ENCODE measurements at places on chromosomes 4 and X. TPM values are rescaled to one million over a fixed set of nuclear protein-coding genes. Genes with fewer than 3 reads are reported as not detected.

DNA sequence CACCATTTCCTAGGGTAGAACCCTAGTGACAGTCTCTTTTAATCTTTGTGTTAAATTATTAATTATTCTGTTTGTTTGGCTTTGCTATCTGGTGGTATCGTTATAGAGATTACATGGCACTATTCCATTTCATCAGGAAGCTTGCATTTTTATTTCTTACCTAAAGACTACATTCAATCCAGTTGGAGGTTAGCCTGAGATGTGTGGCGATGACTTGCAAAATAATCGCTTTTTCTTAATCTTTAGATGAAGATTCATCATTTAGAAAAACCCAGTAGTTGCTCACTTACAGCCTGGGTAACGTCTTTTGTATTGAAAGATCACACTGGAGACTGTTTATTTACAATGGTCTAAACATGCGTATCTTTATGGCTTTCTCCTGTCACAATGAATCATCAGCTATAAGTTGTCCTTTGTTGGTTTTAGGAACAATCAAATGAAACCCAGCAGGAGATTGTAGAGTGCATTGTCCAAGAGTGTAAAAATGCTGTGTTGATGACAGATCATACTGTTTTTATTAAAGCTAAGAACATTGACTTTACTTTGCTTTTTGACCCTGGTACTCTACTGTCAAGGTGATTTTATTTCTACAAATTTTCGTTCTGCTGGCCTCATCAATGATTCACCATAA lies 281.7 kb upstream of the PITX2 start:
- DNase-seq: peak; percentile 50

GRCh38 chrX:110684653-110685052 lies 111.0 kb downstream of the CHRDL1 start:
- DNase-seq: no peak

- DNase-seq: no peak
Observed at GRCh38 chrX:42976746-42977366, 198.9 kb upstream of the PPP1R2C start.

DNA sequence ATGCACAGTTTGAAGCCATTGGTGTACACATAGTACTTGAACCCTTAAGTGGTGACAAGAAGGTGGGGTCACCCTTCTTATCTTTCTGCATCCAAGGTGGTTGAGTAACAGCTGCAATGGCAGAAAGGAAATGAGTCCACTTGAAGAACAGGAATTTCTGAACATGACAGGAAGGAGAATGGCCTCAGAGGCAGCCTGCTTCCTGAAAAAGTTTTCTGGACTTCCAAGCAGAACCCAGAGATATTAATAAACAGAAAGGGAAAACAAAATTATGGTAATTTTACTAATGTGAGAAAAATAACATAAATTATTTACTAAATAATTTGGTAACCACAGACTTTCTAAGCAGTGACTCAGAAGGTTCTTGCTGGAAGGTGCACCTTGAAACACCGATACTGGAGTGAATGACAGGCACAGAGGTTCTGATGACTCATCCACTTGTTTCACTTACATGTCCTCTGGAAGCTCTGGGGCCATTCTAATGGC lies 119.9 kb upstream of the HS3ST1 start:
- DNase-seq: no peak

- DNase-seq: no peak
Observed at GRCh38 chr4:137685357-137685756, 153.1 kb upstream of the PCDH18 start.

GRCh38 chrX:108696690-108697089 lies 39.7 kb downstream of the IRS4 start:
- no peak for DNase-seq

- no peak for DNase-seq
Observed at GRCh38 chrX:120791013-120791643, 84.5 kb downstream of the CT47B1 start.

DNA sequence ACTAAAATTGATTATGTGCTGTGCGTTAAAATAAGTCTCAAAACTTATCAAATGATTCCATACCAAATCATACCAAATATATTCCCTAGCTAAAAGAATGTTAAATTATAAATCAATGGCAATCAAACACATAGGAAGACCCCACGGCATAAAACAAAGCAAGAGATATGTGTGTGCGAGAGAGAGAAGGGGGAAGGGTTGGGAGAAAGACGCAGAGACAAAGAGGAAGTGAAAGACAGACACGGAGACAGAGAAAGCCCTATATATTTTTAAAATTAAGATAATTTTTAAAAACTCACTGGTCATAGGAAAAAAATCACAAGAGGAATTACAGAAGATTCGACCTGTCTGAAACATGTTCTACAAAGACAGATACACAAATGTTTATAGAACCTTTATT lies 371.4 kb downstream of the NLGN4X start:
- DNase-seq: no peak

DNA sequence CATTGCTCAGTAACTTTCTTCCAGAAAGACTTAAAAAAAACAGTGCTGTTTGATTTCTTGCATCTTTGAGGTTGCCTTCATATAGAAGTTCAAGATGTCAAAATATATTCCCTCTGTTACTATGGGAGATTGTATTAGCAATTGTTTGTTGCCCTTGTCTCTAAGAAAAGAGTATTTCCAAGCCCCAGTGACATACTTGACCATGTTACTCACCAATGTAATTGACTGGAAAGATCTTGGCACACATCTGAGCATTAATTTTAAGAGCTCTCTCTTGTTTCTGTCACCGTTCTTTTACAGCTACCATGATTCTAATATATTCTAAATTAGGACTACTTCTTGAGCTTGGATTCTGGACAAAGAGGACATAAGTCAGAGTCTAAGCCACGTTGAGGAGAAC lies 902.7 kb upstream of the EPHA5 start:
- no peak for DNase-seq

GRCh38 chrX:1391370-1391706 lies 575 bp downstream of the SLC25A6 start:
- no peak for DNase-seq

DNA sequence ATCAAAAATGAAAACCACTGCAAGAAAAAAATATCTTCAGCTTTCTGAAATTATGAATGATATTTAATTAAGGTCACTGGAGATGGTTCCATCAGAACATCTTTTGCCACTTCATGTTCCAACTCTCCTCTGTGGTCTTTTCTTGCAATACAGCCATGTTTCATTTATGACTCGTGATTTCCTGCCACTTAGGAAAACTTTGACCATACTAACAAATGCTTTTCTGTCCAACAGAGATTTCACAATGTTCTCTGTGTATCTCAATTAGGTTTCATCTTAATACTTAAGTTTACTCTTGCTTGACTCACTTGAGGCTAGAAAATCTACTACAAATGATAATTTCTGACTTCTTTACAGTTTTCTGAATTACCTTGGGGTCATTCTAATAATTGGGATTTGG lies 330.9 kb downstream of the CXXC4 start:
- DNase-seq: no peak

GRCh38 chrX:30992381-30992904 lies 79.4 kb downstream of the FTHL17 start:
- DNase-seq: no peak

DNA sequence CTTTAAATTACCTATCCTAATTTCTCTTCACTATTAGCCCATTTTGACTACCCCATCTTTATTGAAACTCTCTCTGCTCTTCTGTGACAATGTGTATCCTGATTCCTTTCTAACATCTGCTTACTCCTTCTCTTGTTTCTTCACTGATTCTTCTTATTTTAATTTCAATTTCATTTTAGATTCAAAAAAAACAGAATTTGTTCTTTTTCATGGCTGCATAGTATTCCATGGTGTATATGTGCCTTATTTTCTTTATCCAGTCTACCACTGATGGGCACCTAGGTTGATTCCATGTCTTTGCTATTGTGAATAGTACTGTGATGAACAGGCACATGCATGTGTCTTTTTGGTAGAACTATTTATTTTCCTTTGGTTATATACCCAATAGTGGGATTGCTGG lies 120.0 kb upstream of the VAMP7 start:
- DNase-seq: no peak

GRCh38 chr4:7929118-7929951 lies 10.3 kb downstream of the AFAP1 start:
- no peak for DNase-seq

GRCh38 chr4:171601091-171601490 lies 212.1 kb upstream of the GALNTL6 start:
- no peak for DNase-seq

Gene TMEM150C
- 0.06 TPM for total RNA-seq

Gene PNMA6E
- not detected for total RNA-seq

Gene TLR2
- total RNA-seq: not detected

Gene OFD1
- total RNA-seq: 12.9 TPM

All from SJSA1 (cell line).